Small intestine (tissue), 16 donors: ENCODE measurements at places on chromosomes 3 and 15. TPM values are rescaled to one million over a fixed set of nuclear protein-coding genes. Genes with fewer than 3 reads are reported as not detected.

GRCh38 chr3:184037816-184038215 lies 6.3 kb downstream of the HTR3D start:
- no peak for DNase-seq

DNA sequence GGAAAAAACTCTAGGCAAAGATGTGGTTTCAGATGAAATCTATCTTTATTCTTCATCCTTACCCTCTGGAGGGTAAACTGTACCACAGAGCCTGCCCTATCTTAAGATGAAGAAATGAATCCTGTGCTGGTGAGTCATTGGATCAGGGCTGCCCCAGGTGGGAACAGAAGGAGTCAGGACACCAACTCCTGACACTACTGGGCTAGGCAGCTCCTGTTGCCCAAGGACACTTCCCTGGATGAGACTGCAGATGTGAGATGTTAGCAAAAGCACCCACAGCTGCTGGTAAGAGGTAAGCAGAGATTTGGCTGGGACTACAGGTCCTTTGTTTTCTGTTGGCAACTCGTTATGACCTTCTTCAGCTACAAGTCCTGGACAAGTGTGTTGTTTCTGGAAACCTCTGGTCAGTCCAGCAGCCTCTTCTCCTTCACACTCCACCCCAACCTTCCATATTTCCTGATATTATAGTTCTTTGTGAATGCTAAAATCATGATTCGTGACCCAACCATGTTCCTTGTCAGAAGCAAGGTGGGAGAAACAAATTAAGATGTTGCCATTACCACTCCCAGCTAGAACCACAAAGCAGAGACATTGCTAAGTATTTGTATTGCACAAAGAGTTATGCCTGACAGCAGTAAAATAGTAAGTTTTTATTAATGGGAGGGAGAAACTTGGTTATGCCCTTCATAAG lies 104.2 kb upstream of the TGFBR2 start:
- no peak for DNase-seq

GRCh38 chr15:48175126-48175525 lies 3.0 kb downstream of the MYEF2 start:
- DNase-seq, result no peak

DNA sequence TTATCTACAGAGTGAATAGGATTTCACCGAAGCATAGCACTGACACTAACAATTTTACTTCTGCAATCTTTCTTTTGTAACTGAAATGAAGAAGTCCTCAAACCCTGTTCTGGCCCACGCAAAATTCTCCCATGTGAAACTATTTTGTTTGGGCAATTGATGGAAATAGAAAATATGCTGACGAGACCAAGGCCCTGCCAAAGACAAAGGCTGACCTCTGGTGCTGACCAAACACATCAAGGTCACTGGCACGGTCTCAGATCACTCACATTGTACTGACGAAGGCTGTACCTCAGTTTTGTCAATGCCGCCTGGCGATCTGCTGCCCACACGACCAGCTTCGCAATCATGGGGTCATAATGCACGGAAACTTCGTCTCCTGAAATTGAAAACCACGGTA lies 58.4 kb upstream of the DCUN1D1 start:
- DNase-seq, result no peak

DNA sequence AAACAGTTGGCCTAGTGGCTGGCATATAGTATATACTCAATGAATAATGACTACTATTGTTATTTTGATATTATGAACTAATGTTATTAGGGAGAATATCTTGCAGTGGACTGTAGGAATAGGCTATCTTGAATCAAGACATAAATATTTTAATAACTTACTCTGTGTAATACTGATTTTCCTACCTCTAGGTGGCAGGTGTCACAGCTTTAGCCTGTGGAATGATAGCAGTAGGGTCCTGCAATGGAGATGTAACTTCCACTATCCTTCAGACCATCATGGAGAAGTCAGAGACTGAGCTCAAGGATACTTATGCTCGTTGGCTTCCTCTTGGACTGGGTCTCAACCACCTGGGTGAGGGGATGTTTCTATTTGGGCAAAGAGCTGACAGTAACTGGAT lies 6.5 kb downstream of the PSMD2 start:
- DNase-seq, result peak; percentile 28

DNA sequence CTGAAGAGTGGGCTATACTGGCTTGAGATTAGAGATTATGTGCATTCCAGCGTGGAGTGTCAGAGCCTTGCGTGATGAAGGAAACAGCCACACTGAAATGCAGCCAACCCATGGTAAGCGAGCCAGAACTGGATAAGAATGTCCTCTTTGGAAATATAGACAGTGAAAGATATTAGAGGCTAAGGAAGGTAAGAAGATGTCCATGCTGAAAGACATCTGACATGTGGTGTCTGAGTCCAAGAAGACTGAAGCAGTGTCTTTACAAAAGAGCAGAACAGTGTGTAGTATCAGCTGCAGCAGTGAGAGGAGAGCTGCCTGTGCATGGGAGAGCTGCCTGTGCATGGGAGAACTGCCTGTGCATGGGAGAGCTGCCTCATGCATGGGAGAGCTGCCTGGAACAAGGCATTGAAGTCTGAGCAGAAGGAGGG lies 672.2 kb downstream of the DIPK2A start:
- DNase-seq, result no peak

Gene ALDH1L1
- polyA plus RNA-seq, result 0.45 TPM

Gene LIPC
- 1.4 TPM for polyA plus RNA-seq

DNA sequence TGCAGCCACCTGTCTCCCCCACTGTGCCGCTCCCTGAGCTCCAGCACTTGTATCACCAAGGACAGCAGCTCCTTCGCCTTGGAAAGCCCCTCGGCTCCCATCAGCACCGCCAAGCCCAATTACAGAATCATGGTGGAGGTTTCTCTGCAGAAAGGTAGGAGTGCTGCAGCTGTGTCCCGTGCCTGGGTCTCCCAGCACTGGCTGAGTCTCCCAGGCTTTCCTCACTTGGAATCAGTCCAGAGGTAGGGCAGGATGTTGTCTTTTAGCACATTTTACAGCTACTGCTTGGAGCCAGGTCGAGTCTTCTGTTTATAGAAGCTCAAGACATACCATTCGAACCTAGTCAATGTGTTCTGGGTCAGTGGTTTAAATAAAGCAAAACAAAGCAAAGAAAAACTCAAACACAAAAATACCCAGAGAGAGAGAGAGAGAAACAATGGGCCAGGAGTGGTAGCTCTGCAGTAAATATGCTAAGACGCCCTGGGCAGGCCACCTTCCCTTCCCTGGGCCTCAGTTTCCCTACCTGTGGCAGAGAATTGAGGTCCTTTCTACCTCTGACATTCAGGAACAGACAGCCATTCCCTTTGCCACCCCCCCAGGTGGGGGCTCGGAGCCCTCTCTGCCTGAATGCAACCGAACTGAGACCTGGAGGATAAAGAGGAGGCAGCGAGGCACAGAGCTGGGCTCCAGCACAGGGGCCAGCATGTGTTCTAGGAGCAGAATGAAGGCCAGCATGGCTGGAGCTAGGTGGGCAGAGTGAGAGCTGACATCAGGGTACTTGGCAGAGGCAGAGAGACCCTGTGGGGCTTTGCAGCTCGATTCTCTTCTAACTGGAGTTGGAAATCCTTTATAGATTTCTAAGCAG lies 44.1 kb downstream of the STARD5 start:
- no peak for DNase-seq

DNA sequence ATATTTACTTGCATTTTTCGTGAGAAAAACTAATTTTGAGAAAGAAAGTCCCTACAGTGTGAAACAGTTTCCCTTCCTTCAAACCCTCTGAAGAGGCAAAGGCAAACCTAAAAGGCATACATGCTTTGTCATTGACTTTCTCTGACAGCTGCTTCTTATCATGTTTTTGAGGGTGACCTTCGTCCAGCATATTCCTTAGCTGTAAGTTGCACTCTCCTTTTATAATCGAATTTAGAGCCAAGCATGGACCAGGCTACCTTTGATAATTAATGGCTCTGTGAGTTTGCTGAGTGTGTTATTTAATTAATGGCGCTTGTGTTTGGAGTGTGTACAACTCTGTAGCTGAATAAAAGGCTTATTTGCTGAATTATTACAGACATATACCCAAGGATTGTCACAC lies 684.2 kb upstream of the CFAP20DC start:
- peak; percentile 20 for DNase-seq

DNA sequence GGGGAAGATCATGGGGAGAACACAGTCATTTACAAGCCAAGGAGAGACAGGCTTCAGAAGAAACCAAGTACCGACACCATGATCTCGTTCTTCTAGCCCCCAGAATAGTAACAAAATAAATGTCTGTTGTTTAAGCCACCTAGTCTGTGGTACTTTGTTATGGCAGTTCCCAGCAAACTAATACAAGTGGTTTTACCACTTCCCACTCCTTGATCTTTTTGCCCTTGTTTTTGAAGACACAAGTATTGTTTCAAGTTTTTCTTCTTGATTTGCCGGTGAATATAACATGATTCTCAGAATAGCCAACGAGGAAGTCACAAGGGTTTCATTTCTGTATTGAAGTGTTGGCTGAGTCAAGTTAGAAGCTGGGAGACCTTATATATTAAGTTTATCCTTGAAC lies 220.3 kb downstream of the SOX2 start:
- no peak for DNase-seq

Gene NR1I2
- 105 TPM for polyA plus RNA-seq

DNA sequence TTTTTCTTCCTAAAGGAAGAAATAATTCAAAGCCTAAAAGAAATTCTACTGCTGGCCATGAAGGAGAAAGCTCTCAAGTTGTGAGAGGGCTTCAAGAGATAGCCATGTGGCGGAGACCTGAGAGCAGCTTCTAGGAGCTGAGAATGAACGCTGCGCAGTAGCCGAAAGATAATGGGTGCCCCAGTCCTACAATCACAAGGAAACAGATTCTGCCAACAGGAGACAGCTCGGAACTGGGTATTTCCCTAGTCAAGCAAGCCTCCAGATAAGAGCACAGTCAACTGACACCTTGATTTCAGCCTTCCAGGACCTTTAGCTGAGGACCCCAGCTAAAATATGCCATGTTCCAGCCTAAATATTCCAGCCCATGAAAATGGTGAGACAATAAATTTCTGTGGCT lies 824.1 kb downstream of the FHIT start:
- no peak for DNase-seq

Gene SI
- 156 TPM for polyA plus RNA-seq
